Activated CD4-positive, alpha-beta T cell treated with anti-CD3 and anti-CD28 coated beads for 36 hours (primary cell): ENCODE measurements at places on chromosomes 1 and 21. TPM values are rescaled to one million over a fixed set of nuclear protein-coding genes. Genes with fewer than 3 reads are reported as not detected.
A peak's percentile ranks its signal among the peaks of the same experiment; 100 is the strongest.

Gene ANKRD34A
- total RNA-seq = 6.1 TPM

Gene PLA2G2F
- not detected for total RNA-seq

Gene BMP8A
- 0.16 TPM for total RNA-seq

DNA sequence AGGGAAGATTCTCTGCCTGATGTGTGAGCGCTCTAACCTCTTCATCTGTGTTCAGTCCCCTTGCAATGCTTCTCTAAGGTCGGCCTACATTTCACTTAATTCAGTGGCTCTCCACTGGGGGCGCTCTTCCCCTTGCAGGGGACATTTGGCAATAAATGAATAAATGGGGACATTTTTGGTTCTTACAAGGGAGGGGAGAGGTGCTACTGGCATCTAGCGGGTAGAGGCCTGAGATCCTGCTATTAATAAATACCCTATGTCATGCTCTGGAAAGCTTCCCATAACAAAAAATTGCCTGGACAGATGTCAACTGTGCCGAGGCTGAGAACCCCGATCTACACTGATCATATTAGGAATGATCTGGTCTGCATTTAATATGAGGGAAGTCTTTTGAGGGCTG, 25.9 kb upstream of the DNAJC11 start:
- no peaks in the 10 kb centered on the region for H3K4me1 ChIP-seq
- H3K36me3 ChIP-seq = no peaks in the 10 kb centered on the region
- H3K27me3 ChIP-seq = peaks cover 7% of the 10 kb centered on the region
- H3K27ac ChIP-seq = no peak overlapping the region

DNA sequence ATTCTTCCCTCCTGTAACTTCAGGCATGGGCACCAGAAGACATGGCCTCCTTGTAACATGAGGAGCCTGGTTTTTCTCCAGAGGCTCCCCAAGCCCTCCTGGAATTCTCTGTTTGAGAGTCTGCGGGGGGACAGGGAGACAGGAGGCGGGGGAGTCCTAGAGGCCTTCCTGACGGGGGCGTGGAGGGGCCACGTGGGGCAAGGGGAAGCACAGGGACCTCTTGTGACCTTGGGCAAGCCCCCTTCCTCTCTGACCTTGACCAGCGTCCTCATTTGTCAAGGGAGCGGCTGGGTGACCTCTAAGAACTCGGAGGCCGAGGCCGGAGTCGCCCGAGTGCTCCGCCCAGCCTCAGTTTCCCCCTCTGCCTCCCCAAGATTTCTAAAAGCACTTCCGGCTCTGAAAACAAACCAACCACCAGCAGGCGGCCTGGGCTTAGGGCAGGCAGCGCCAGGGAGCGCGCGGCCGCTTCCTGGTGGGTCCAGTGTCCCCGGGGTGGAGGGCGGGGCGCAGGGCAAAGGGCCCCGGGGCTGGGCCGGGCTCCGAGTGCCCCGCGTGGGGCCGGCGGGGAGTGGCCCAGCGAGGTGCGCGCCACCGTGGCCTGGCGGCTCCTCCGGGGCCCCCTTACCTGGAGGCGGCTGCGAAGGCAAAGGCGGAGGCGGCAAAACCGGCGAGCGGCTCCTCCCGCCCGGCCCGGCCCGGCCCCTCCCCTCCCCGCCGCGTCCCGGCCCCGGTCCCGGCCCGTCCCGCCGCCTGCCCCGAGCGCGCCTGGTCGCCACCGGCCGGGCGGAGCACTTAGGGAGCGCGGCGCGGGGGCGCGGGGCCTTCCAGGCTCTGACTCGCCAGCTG, at the start of gene TMCO4:
TSS of gene TMCO4 (minus strand) at position 687 of the 846 bp plus-strand sequence. CDS start 19,158 bp downstream, outside the sequence.
- peak within 1 kb of the TSS; percentile 75 for H3K4me3 ChIP-seq
- H3K27me3 ChIP-seq = no peaks in the 10 kb centered on the region
- DNase-seq = peak; percentile 73
- peaks cover 31% of the 10 kb centered on the region for H3K4me1 ChIP-seq

- peaks cover 6% of the 10 kb centered on the region for H3K4me1 ChIP-seq
- no peak for DNase-seq
- no peak overlapping the region for H3K27ac ChIP-seq
- H3K27me3 ChIP-seq = peaks cover 10% of the 10 kb centered on the region
Measured at GRCh38 chr1:226470921-226471866, 63.3 kb upstream of the PARP1 start.

DNA sequence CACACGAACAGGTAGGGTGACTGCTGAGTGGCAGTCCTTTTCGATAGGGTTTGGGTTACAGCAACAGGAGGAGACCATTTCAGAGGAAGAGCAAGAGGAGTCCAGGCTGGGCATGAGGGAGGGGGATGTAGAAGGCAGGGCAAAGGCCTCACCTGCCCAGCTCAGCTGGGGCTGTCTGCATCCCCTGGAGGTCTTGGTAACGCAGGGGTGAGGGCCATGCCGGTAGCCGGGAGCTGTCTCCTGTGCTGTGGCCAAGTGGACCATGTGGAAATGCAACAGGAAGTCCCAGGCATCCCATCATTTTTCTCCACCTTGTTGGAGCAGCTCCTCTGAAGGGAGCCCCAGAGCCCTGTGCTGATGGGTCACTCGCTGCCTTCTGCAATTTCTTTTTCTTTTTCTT, 105.4 kb upstream of the C1orf174 start:
- H3K4me3 ChIP-seq = no peak overlapping the region
- DNase-seq = no peak
- no peak overlapping the region for H3K27ac ChIP-seq
- no peaks in the 10 kb centered on the region for H3K27me3 ChIP-seq

- H3K4me3 ChIP-seq = no peak overlapping the region
- no peaks in the 10 kb centered on the region for H3K36me3 ChIP-seq
- H3K27ac ChIP-seq = no peak overlapping the region
- no peaks in the 10 kb centered on the region for H3K4me1 ChIP-seq
- peaks cover 3% of the 10 kb centered on the region for H3K27me3 ChIP-seq
Measured at GRCh38 chr1:98331243-98331642, 330.3 kb upstream of the SNX7 start.

DNA sequence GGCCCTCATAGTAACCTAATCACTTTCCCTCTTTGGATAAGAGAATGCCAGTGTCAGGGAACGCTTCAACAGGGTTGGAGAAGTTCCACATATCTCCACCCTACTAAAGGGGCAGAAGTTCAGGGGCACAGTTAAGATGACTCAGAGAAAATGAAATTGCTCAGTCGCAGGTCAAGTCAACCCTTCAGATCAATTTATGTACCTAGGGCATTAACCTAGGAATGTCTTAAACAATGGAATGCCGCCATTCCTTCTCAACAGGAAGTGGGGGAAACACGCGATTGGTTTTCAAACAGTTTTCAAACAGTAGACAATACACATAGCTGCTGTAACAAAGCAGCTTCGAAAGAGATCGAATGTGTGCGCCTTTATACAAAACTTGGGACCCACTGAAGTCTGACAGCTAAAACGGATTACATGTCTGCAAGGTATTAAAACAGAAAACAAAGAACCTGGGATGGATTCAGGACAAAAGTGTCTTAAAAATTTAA, 897 bp downstream of the SLC25A24 start:
- H3K4me1 ChIP-seq = peaks cover 26% of the 10 kb centered on the region
- peaks cover 15% of the 10 kb centered on the region for H3K36me3 ChIP-seq
- no peaks in the 10 kb centered on the region for H3K27me3 ChIP-seq
- peak overlapping the region; percentile 84 for H3K4me3 ChIP-seq

DNA sequence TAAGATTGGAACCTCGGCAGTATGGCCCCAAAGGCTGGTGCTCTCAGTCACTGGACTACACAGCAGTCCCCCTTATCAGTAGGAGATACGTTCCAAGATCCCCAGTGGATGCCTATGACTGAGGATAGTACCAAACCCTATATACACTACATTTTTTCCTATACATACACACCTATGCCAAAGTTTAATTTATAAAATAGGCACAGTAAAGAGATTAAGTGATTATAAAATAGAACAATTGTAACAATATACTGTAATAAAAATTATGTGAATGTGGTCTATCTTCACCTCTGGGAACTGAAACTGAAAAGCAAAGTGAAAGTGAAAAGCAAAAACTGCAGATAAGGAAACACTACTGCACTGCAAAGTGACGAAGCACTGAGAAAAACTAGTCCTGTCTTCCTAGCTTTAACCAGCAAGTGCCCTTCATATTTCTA, 96.8 kb downstream of the INTS7 start:
- no peak overlapping the region for H3K27ac ChIP-seq
- H3K27me3 ChIP-seq = peaks cover 2% of the 10 kb centered on the region
- no peak for DNase-seq
- H3K36me3 ChIP-seq = peaks cover 11% of the 10 kb centered on the region
- H3K4me3 ChIP-seq = peak overlapping the region; percentile 6
- H3K4me1 ChIP-seq = peaks cover 54% of the 10 kb centered on the region

DNA sequence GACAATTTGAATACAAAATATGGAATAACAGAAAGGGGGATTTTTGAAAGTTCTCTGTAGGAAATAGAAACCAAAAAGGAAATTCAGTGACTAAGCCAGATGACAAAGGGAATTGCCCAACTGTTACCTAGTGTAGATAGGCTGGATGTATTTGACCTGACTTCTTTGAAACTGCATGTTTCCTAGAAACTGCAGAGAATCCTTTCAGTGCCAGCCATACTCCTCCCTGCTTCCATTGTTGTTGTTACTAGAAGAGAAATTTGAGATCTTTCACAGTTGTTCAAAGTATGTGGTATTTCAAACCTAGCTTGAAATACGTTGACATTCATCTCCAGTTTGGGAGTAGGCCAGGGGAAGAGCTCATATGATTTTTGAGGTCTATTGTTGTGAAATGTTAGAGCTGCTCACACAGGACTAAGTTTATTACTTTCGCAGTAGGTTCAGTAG, 1.8 kb upstream of the GBP5 start:
- no peaks in the 10 kb centered on the region for H3K27me3 ChIP-seq
- no peak for DNase-seq
- peaks cover 40% of the 10 kb centered on the region for H3K36me3 ChIP-seq
- H3K4me1 ChIP-seq = peaks cover 75% of the 10 kb centered on the region
- H3K27ac ChIP-seq = peak overlapping the region; percentile 99

- no peak overlapping the region for H3K27ac ChIP-seq
- H3K4me3 ChIP-seq = no peak overlapping the region
- no peak for DNase-seq
- peaks cover 32% of the 10 kb centered on the region for H3K27me3 ChIP-seq
Measured at GRCh38 chr21:44720170-44720569, 8.8 kb upstream of the TSPEAR start.

DNA sequence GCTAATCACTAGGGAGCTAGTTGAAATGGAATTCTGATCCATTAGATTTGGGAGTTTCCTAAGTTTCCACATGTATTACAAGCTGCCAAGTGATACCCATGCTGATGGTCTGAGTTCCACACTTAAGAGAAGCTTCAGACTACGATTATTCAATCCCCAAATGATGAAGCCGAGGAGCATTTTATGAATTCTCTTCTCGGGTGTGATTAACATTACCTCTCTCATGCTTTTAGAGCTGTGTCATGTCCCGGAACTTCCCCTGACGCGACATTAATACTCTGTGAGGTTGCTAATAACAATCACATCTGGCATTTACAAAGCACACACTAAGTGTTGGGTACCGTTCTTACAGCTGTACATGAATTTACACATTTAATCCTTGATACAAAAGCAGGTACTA, 63.0 kb downstream of the KCNJ15 start:
- H3K36me3 ChIP-seq = no peaks in the 10 kb centered on the region
- H3K27me3 ChIP-seq = no peaks in the 10 kb centered on the region
- peaks cover 21% of the 10 kb centered on the region for H3K4me1 ChIP-seq
- DNase-seq = no peak
- no peak overlapping the region for H3K27ac ChIP-seq

DNA sequence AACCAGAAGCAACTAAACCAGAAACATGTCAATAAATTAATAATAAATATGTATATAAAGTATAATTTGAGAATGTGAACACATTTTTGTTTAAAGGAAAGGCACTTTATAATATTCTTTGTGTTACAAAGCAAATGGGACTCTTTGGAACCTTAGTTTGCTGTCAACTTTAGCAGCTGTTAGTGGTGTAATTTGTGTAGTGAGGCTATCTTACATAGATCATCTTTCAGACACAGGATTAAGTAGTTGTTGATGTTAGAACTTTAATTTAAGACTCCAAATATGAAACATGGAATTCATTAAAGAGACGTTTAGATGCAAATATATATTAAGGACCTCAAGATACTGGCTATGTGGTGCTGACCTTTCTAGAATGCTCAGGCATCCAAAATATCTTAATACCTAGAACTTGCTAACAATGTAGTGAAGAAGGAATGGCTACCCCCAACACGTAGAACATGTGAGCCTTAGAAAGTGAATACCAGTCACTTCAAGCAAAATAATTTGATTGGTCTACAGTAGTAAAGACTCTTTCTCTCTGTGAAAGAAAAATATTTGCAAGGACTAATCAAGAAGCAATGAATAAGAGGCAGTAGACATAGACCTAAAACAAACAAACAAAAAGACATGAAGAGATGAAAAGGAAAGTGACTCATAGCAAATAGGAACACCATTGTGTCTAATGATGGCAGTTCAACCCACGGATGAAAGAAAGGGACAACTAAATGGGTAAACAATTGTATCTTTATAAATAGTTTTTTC, 811.4 kb downstream of the USP25 start:
- H3K4me1 ChIP-seq = no peaks in the 10 kb centered on the region
- no peak overlapping the region for H3K4me3 ChIP-seq
- no peak for DNase-seq
- no peak overlapping the region for H3K27ac ChIP-seq
- H3K36me3 ChIP-seq = no peaks in the 10 kb centered on the region

DNA sequence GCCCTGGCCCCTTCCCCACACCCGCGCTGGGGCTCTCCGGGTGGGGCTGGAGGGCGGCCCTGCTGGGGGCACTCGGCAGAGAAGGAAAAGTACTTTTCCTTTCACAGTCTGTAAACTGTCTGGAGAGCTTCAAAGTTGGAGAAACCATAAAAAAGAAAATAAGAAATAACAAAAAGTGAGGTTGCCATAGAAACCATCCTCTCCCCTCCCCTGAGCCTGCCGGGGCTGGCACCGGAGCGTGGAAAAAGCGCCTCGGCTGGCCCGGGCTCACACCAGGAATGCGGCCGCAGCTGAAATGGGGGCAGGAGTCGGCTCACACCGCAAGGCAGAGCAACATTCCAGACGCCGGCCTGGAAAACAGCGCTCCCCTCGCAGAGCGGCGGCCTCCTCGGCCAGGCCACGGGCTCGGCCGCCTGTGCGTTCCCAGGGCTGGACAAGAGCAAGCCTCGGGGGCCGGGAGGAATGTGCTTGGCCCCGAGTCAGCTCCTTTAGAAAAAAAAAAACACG, 69.2 kb downstream of the MORN1 start:
- H3K27me3 ChIP-seq = no peaks in the 10 kb centered on the region
- DNase-seq = no peak
- H3K4me3 ChIP-seq = no peak overlapping the region

DNA sequence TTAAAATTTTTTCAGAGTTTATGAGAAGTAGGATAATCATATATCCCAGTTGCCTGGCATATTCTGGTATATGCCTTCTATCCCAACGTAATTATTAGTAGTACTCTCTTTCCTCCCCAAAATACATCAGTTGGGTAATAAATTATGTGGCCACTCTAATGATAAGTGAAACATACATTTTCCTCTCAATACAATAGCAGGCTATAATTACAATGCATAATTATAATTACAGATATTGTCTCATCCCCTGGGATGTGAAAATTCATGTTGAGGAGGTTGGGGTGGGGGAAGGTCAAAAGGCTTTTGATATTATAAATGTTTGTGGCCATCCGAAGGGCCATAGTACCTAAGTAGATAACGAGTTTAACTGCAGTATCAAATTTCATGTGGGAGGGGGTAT, 277.1 kb downstream of the ST6GALNAC3 start:
- H3K27ac ChIP-seq = no peak overlapping the region
- H3K4me1 ChIP-seq = no peaks in the 10 kb centered on the region
- no peak for DNase-seq
- H3K36me3 ChIP-seq = no peaks in the 10 kb centered on the region
